ENCODE measurements at places on chromosomes 6 and 20.

DNA sequence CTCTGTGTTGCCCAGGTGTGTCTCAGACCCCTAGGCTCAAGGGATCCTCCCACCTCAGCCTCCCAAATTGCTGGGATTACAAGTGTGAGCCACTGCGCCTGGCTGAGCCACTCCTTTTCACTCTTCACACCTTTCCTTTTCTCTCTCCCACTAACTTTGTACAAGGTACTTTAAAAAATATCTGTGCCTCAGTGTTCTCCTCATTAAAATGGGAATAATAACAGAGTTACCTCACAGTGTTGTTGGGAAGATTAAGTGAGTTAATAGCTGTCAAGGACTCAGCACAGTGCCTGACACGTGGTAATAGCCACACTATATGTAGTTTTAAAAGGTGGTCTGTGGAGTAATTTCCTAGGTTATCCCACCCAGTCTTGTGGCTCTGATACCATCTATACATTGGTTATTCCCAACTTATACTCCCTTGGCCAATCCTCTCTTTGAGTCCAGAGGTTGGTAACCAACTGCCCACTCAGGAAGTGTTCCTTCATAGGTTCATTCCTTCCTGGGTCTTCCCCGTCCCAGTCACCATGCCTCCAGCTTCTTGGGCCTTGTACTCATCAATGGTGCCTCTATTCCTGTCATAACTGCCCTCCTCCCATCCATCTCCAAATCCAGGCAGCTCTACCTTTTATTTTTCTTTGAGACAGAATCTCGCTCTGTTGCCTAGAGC lies 78.6 kb upstream of the NAA20 start:
- no peak for DNase-seq

DNA sequence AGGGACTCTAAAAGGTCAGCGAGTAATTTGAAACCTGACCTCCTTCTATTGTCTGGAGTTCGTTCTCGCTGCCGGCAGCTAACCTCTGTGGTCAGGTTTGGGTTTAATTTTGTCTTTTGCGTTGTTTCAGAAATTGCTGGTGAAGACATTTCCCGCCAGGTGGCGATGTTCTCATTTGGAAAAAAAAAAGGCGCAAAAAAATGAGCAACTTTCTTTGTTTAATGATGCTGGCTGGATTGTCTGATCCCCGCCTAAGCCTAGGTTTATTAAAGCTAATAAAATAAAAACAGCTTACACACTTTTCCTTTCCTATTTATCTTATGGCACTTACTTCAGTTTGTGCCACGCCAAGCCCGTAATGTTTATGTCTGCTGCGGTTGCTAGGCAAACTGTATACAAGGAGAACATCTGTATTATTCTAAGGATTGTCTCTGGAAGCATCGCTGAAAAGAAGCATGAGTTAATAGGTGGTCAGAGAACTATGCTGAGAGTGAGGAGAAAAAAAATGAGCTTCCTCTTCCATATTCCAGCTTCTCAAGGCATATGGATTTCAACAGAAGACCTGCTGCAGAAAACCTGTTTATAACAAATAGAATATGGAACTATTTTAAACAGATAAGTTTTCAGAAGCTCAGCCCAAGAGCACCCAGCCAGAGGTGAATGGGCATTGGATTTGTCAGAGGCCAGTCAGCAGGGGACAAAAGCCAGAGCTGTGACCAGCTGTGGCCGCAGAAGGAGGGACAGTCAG lies 205.7 kb downstream of the DOK5 start:
- DNase-seq: no peak

GRCh38 chr20:44959082-44959637 lies 1.0 kb downstream of the TOMM34 start:
- no peak for DNase-seq

DNA sequence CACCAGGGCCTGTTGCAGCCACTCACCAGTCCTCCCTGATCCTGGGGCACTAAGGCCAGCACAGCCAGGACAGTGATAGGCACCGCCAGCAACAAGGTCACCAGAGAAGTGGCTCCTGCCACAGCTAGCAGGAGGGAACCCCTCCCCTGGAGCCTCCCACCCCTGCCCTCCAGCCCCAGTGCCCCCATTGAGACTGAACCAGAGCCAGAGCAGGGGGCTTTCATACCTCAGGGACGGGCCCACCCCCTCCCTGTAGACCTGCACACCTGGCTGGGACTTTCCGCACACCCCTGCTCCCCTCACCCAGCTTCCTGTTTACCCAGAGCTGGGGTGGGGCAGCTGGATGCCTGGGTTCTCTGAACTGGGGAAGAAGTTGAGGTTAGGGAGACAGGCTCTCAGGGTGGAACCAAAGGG lies at the start of gene LTB:
Gene LTB, minus strand, starts transcription at position 195 of the 414 bp plus-strand sequence. Its CDS starts 7 bp downstream, at position 188.
- peak; percentile 53 for DNase-seq

GRCh38 chr6:155419161-155419560 lies 36.5 kb downstream of the NOX3 start:
- no peak for DNase-seq

DNA sequence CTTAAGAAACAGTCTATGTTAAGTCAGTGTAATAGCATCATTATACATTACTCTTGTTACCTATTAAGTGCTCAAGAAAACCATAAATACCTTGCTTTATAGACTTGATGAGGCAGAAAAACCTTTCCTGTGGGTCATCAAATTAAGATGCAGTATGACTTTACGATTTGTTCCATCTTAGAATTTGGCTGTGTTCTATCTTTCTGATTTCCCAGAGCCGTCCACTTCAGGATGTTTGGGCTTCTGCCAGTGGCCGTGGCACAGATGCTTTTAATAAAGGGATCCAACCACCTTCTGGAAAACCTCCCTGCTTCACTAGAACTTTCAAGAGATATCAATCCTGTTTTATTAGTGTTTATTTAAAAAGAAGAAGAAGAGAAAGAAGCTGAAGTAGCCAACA lies 71.2 kb downstream of the PDE7B start:
- no peak for DNase-seq

GRCh38 chr6:1801401-1801800 lies 191.7 kb downstream of the FOXC1 start:
- no peak for DNase-seq

DNA sequence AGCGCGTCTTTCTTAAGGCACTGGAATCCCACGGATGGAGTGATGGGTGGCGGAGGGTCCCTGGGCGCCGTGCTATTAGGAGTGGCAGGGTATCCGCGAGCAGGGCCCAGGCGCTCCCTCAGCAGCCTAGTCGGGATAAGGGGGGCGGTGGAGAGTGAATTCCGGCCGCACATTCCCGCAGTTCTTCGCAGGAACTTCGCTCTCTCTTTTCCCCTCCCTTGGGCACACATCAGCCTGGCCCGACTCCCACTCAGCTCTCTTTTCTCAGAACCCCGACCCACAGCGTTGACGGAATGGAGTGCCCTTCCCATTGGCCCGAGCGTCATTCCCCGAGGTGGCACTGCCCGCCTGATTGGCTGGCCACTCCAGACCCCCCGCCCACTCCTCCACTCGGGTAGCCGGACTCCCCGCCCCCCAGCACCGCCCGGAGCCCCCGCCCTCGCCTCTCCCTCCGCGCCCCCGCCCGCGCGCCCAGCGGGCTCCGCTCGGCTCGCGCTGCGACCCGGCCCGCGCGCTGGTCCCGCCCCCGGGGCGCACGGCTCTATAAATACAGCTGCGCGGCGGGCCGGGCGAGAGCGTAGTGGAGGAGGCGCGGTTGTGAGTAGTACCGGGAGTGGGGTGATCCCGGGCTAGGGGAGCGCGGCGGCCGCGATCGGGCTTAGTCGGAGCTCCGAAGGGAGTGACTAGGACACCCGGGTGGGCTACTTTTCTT lies at the start of gene ID4:
Gene ID4, plus strand, starts transcription at position 572 of the 712 bp plus-strand sequence. CDS start 385 bp downstream, outside the sequence.
- no peak for DNase-seq

GRCh38 chr20:53582251-53582570 lies 11.4 kb downstream of the ZNF217 start:
- no peak for DNase-seq

DNA sequence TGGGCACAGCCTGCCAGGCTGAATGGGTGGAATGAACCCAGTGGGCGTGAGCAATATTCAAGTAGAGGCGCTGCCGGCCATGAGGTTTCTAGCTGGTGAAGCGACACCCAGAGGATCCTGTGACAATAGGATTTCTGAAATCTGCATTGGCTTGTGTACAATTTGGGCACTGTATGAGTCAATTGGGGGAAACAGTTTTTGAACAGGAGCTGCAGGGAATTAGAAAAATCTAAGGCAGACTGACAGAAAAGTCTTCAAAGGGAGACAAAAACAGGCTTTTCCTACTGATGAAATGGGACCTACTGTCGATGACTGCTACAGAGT lies 148.8 kb upstream of the PROKR2 start:
- no peak for DNase-seq
